ENCODE measurements at places on chromosomes 7 and 10.

GRCh38 chr10:132383101-132383500 is 13.9 kb upstream of the PWWP2B start:
- no peak for DNase-seq

DNA sequence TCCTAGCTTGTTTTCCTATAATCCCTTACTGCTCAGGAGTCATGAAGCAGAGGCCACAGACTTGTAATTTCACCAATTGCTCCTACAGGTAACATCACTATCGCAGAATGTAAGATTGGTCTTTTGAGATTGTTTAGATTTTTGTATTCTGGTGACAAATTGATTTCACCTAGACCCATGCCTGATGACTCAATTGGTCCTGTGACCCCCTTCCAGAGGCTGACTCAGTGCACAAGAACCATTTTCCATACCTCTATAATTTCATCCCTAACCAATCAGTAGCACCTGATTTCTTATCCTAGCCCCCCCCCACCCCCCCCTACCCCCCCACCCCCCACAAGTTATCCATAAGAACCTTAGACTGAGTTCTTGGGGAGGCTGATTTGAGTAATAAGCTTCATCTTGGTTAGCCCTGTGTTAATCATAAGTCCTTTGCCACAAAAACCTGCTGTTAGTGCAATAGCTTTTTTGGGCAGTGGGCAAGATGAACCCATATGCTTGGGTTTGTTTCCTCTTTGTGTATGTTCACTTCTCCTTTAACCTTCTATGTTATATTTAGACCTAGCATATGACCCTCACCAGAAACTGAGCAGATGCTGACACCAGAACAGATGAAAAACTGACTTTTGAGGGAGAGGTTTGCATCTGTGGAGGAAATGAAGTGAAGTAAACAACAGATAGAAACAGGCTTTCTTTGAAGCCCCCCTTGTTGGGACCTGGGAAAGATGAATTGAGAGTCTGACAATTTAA is 187.1 kb downstream of the KIF20B start:
- DNase-seq: no peak

GRCh38 chr7:147106746-147107145 is 990.1 kb downstream of the CNTNAP2 start:
- no peak for DNase-seq

GRCh38 chr7:133025056-133025455 is 56.8 kb downstream of the CHCHD3 start:
- no peak for DNase-seq

DNA sequence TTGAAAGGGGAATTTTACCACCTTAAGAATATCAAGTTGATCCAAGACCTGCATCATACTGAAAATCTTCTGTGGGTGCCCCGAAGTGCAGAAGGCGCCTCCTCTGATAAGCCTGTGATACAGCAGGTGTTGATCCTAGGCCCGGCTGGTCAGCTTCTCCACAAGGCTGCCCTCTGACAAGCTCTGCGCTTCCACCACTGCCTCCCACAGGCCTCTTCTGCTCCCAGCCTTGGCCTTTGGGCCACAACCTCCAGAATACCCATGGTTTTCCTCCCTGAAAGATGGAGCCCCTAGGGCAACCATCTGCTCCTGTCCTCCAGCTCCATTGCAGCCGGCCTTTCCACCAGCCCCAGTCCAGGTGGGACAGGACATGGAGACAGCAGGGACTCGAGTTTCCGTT is 5.6 kb upstream of the OGDHL start:
- no peak for DNase-seq

DNA sequence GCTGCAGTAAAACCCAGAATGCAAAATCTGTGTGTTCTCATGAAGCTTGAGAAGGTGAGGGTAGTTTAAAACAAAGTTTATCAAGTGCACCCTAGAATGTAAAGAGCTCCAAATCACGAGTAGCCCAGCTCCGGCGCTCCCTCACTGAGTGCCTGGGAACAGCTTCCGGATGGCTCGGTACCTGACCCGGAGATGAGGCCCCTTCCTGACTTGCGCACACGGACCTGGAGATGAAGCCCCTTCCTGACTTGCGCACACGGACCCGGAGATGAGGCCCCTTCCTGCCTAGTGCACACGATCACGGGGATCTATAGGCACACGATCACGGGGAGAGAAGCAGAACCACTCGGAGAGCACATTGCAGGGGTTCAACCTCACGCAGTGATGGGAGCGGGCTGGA is 322.1 kb upstream of the RNF32 start:
- no peak for DNase-seq

- no peak for DNase-seq
Measured at GRCh38 chr7:18655506-18655905, 160.0 kb downstream of the HDAC9 start.

DNA sequence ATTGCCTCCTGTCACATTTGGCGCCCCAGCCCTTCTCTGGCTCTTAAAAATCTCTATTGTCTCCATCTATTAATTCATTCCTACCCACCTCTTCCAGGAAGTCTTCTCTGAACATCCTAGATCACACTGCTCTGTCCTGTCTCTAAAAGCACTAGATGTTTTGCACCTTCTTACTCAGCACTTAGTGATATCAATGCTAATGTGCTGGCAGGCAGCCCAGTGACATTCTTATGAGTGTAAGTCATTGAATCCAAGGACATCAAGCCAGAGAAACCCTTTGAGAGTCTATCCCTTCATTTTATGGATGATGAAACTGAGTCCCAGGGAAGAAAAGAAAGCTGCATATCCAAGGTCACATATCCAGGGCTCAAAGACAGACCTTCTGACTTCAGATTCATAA is 48.3 kb upstream of the PAX2 start:
- DNase-seq: no peak

- no peak for DNase-seq
Measured at GRCh38 chr10:66627156-66627555, 298.7 kb upstream of the LRRTM3 start.

DNA sequence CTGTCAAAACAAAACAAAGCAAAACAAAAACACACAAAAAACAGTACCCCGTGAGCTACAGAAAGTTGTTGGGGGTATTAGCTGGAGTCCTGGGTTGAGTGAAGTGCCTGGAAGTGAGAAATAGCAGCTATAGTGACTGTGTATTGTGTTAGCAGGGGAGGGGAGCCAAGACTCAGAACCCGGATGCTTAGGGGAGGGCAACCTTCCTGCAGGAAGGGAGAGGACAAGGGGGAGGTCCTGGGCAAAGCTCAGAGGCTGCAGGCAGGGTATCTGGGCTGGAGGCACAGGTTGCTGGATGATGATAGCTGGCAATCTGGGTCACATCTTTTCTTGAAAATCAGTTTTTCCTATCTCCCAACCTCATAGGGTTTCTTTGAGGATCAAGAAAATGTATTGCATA is 75.8 kb upstream of the PARD3 start:
- DNase-seq: no peak

DNA sequence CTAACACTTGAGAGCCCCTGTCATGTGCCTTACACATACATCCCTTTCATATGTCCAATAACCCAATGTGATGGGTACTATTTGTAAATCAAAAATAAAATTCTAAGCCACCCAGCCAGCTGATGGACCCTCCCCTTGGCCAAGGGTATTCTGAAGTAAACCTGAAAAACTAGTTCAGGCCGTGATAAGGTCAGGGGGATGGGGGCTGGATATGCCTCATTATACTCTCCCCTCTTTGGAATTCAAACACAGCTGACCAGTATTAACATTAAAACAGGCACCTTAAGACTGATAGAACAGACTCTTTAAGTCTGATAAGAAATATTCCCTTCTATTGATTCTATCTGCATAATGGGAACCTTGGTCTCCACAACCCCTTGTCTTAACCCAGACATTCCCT is 51.9 kb downstream of the SLC16A9 start:
- no peak for DNase-seq

- DNase-seq: no peak
Measured at GRCh38 chr7:145152589-145152988, 316.7 kb upstream of the TPK1 start.

DNA sequence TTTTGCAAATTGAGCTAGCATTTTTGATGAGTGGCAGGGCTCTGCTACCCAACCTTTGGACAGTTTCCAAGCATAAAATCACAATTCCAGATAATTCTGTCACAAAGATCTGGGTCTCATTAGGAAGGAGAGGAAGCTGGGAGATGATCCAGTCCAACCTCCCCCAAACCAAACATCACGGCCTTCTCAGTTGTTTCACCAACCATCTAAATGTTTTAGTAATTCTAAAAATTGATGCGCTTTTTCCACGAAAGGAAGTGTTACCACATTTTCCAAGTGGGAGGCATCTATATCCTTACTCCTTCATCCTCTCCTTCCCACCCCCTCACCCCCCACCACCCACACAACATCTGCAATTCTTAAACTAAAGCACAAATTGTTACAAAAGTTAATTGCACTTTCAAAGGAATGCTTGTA is 108.3 kb downstream of the EGFR start:
- DNase-seq: no peak

DNA sequence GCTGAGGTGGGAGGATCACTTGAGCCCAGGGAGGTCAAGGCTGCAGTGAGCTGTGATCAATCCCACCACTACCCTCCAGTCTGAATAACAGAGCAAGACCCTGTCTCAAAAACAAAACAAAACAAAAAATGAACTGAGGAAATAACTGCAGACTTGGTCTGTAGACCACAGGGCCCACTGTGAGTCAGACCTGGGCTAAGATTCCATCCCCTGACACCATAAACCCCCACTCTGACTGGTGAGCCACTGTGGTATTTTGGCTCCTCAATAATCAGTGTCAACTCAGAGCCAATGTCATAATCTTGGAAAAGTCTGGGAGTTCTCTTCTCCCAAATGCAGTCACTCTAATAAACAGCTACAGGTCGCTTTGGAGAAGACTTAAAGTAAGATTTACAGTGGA is 24.0 kb upstream of the ERCC6 start:
- no peak for DNase-seq

GRCh38 chr7:30771880-30772425 is 736 bp downstream of the MINDY4 start:
- DNase-seq: no peak

GRCh38 chr7:30869794-30870611 is 41.6 kb upstream of the AQP1 start:
- DNase-seq: no peak

GRCh38 chr10:131947631-131948347 is 33.9 kb downstream of the BNIP3 start:
- no peak for DNase-seq

- no peak for DNase-seq
Measured at GRCh38 chr10:117609095-117609795, 66.7 kb downstream of the EMX2 start.

GRCh38 chr7:54546081-54546985 is 4.2 kb downstream of the VSTM2A start:
- DNase-seq: no peak

DNA sequence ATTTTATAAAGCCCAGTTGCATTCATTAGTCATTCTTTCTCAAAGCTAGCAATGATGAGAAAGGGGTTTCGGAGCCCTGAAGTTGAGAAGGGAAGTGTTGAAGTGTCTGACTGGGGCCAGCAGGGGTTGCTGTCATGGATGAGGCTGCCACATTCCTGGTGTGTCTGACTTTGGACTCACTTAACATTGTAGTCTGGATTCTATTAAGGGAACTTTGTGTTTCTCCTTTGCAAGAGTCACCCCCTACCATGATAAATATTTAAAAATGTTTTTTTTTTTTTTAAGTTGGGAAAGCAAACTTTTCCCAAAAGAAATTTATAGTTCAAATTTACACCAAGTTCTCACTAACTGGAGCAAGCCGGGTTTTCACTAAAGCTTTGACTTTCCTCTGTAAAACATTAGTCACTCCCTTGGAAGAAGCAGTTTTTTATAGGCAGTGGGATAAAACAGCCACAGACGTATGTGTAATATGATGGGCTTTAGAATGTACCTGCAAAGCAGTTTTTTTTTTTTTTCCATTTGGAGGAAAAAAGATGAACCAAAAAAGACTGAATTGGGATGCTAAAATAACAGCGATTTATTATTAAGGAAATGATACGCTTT is 243.6 kb downstream of the TWIST1 start:
- DNase-seq: no peak

DNA sequence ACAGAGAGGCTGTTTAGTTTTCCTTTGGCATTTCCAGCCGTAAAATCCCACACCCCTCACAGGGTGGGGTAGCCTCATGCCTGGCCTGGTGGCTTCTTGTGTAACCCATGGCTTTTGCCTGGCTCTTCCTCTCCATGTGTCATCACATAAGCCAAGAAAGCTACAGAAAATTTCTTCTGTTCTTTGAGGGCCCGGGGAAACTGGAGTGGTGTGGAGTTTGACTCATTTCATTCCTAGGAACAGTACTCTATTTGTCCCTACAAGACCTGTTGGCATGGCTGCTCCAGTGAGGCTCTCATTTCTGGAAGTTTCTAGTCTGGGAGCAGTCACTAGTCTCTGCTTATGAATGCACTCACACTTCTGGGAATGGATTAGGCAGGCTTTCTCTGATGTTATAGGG is 523.9 kb downstream of the SUGCT start:
- no peak for DNase-seq

GRCh38 chr7:20783700-20784387 is 2.8 kb downstream of the SP8 start:
- no peak for DNase-seq

DNA sequence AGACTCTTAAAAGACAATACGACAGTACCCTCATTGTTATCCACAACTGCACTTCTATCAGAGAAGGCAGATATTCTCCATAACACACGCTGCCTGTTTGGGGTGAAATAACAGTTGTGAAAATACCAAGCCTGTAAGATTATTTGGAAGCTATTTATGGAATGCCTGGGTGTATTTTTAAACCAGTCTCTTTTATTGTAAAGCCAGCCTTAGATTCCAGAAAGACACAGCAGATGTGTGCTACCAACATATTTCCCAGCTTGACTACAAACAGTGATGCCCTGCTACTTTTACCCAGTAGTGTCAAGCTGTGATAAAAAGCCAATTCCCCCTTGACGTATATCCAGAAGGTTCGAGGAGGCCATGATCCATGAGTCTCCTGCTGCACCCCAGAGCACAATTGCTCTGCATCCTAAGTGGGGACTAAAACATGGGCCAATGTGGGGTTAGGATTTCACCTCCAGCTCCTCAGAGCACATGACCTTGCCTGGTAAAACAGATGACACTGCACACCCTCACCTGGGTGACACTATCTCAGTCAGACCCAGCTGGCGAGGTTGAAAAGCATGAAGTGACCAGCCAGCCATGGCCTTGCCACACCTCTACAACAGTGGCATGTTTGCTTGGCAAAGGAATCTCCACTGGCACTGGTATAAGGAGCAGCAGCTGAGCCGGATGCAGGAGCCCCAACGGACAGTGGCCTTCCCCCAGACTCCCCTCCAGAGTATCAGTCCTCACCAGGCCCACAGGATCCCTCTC is 62.2 kb downstream of the GFRA1 start:
- no peak for DNase-seq

DNA sequence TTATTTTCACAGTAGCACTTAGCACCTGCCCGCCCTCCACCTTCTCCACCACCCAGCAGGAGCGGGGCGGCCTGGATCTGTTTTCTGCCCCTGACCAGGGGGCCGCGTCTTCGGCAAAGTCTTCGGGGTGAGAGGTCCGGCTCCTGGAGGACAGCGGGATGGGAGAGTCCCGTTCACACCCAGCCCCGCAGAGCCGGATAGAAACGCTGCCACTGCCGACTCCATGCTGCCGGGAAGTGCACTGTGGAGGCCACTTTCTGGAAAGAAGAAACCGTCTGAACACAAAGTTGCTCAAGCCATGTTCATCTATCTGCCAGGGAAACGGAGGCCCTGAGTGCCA is 14.5 kb upstream of the ZNF273 start:
- no peak for DNase-seq

- DNase-seq: no peak
Measured at GRCh38 chr10:97851341-97852001, 1.8 kb downstream of the GOLGA7B start.

Measured in GF-D8 (cell line).